SJSA1 (cell line): ENCODE measurements at places on chromosomes 5 and 9. TPM values are rescaled to one million over a fixed set of nuclear protein-coding genes. Genes with fewer than 3 reads are reported as not detected.
A peak's percentile ranks its signal among the peaks of the same experiment; 100 is the strongest.

- no peak for DNase-seq
These were observed 6.1 kb downstream of the ST6GALNAC4 start for GRCh38 chr9:127910613-127911205.

DNA sequence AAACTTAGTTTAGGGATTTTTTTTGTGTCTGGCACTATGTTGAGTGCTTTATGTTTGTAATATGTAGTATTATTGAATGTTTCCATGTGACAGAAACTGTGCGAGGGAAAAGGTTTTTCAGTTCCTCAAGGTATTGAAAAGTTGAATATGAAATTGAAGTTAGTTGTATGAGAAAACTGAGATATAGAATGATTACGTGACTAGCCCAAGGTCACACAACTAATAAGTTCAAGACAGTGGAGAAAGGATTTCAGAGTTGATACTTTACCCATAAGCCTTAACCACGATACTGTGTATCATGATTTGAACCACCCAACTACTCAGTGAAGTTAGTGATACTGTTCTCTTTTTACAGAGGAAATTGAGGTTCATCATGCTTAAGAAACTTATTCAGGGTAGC, 5.7 kb downstream of the NIPBL start:
- DNase-seq, result no peak

- DNase-seq, result peak; percentile 95
These were observed 65.7 kb upstream of the FANCC start for GRCh38 chr9:95383185-95383676.

The NUP155 gene
- 64.2 and 86.7 TPM in 2 replicates for total RNA-seq

The BNC2 gene
- total RNA-seq, result 1.6 and 4.9 TPM in 2 replicates
